ENCODE measurements at places on chromosomes 2 and 18.

- DNase-seq, result no peak
Observed at GRCh38 chr2:101361121-101361520, 26.2 kb downstream of the CREG2 start.

DNA sequence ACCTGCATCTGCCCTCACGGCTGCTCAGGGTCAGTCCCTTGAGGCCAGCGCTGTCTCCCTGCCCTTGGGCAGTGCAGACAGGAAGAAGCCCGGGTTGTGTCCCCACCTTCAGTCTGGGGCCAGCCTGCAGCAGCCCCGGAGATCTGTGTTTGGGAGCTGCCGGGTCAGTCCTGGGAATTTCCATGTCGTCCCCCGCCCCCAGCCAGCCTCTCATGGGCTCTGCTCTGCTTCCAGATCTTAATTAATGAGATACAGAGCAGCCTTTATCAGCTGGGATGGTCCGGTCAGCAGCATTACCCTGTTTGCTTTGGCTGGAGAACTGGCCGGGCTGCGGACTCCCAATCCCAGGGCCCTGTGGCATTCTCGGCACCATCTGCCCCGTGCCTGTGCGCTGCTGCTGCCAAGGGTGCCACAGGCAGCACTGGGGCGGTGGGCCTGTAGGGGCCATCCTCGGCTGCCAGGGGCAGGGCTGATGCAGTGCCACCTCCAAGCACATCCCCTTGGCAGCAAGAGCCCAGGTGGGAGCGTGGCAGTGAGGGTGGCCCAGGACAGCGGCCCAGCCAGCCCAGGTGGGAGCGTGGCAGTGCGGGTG is 2.4 kb downstream of the BOK start:
- DNase-seq, result no peak

GRCh38 chr2:132577686-132578085 is 92.3 kb downstream of the LYPD1 start:
- no peak for DNase-seq

- no peak for DNase-seq
Observed at GRCh38 chr2:38417745-38418689, 40.9 kb upstream of the ATL2 start.

DNA sequence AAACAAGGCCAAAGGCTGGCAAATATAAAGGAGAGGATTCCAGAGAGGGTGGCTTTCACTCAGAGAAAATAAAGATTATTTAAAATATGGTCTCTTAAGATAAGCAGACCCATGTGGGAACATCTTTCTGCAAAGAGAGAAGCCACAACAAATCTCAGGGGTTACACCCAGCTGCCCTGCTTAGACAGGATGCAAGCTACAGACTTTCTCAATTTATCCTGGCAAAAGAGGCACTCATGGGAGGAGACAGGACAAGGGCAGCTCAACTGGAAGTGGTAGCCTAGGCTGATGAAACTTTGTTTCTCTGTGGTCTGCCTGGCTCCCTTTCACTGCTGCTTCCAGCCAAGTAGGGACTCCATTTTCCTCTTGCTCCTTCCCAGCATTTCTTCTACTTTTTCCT is 25.9 kb upstream of the SULT1C4 start:
- DNase-seq, result no peak

DNA sequence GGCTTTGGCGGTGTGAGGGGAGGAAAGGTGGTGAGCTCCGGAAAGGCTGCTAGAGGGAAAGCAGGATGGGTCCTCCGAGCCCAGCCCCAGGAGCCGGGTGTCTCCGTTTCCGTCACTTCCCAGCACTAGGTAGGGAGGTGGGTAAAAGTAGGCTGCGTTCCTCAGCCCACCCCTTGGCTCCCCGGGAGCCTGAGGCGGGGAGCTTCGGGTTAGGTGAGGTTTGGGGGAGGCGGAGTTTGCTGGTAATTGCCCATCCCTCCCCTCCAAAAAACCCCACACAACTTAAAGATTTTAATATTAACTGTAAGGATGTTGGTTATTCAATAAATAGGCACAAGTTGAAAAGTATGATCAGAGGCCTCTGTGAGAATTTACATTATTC is 552 bp upstream of the ATF2 start:
- DNase-seq, result no peak

- no peak for DNase-seq
Observed at GRCh38 chr2:176832086-176832485, 380.5 kb upstream of the HNRNPA3 start.

- DNase-seq, result no peak
Observed at GRCh38 chr2:82198809-82199492, 1894.4 kb upstream of the LRRTM1 start.

DNA sequence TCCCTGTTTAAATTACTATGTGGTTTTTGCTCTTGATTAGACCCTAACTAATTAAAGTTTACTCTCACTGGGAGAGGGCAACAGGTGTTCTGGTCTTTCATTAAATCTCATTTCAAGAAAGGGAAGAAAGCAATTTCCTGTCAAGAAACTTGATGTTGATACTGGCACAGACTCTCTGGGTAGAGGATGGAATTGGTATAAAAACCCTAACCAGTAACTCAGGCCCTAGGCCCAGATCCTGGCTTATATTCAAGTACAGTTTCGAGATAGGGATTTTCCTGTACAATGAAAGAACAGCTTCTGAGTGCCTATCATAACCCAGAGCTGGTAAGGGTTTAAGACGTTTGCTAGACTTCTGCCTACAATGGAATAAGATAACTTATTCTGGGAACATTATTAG is 61.6 kb upstream of the ACYP2 start:
- DNase-seq, result no peak

- DNase-seq, result peak; percentile 24
Observed at GRCh38 chr2:135825550-135826176, 11.3 kb downstream of the LCT start.

- DNase-seq, result no peak
Observed at GRCh38 chr2:176464886-176465564, 195.8 kb downstream of the MTX2 start.

DNA sequence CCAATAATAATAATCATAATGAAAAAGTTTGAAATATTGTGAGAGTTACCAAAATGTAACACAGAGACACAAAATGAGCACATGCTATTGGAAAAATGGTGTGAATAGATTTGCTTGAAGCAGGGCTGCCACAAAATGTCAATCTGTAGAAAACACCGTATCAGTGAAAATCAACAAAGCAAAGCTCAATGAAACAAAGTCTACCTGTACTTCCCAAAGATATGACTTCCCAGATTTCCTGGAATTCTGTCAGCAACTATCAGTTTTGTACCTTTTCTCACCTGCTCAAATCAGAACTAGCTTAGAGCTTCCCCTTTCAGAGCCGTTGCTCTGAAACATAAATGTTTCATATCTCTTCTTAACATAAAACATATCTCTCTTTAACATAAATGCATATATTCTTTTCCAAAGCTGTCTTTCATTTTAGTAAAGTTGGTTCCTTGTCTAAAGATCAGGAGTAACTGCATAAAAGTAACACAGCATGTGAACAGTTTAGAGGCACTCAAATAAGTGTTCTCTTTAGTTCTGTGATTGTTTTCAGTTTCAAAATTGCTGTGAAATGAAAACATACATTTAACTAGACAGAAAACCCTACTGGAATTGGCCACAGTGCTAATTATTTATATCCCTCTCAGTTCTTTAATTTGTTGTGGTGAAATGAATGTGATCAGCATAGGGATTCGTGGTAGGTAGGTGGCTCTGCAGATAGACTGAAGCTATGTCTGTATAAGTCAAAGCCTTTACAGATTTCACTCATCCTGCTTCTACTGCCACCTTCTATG is 262.5 kb downstream of the KCNJ3 start:
- no peak for DNase-seq

DNA sequence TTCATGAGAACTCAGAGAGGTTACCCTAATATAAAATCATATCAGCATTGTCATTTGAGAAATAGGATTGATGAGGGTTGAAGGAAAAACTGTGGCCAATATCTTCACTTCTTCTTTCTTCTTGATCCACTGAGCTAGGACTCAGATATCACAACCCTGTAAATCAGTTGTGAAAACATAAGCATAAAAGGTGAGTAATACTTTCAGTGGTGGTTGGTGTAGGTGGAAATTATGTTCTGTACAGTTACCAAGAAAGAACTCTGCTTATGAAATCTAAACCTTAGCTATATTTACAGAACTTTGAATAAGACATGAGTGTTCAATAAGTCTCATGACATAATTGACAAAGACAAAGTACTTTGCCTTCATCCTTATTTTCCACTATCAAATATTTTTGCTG is 56.3 kb downstream of the PAX3 start:
- DNase-seq, result no peak

DNA sequence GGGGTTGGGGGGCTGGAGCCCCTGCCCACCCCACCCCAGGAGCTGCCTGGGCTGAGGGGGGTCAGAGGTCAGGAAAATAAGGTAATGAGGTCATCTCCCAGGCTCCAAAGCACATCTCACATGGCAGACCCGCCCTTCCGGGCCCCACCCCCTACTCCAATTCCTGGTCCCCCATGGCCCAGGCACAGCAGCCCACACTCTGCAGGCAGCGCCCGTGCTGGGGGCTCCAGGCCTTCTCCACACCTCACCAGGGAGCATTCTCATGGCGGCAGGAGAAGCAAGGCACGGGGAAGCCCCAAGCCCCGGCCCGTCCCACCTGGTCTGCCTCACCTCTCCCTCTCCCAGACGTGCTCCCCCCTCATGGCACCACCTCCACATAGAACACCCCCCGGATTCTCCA is 43.8 kb downstream of the AQP12A start:
- DNase-seq, result no peak

DNA sequence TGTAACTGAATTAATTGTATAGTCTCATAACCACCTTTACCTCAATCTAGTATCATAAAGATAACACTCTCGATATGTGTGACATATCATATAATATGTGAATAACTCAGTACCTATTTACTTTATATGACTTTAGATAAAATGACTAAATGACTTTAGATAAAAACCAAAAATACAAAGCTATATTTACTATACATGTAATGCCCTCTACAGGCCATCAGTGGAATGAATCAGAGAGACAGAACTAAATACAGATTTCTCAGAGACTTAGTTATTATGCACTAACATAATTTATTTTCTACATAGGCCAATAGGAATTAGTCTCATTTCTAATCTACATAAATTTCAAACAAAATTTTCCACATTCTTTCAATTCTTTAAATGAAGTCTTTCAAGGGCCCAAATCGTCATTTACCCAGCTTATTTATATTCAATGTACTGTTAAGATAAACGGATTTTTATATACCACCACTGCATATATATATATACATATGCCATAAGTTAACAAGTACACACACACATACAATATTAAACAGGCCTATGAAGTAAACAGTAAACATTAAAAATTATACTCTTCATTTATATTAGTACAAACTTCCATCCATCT is 219.9 kb downstream of the EXOC6B start:
- no peak for DNase-seq

GRCh38 chr2:105788670-105789290 is 44.1 kb downstream of the NCK2 start:
- no peak for DNase-seq

DNA sequence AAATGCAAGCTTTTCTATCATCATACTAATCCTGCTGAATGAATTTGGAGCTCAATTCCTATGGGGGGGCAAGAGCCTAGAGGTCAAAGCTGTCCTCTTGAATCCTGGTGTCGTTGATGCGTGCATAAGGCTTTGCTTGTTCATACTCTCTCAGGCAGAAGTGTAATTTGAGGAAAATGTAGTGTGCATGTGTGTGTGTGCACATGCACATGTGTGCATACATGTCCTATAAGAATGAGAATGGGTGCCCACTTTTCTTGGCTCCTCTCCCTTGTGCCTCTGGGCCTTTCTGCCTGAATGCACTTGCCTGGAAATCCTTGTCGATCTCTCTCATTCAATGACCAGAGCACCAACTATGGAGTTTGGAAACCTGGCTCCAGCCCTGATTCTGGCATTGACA is 28.5 kb upstream of the C18orf32 start:
- no peak for DNase-seq

DNA sequence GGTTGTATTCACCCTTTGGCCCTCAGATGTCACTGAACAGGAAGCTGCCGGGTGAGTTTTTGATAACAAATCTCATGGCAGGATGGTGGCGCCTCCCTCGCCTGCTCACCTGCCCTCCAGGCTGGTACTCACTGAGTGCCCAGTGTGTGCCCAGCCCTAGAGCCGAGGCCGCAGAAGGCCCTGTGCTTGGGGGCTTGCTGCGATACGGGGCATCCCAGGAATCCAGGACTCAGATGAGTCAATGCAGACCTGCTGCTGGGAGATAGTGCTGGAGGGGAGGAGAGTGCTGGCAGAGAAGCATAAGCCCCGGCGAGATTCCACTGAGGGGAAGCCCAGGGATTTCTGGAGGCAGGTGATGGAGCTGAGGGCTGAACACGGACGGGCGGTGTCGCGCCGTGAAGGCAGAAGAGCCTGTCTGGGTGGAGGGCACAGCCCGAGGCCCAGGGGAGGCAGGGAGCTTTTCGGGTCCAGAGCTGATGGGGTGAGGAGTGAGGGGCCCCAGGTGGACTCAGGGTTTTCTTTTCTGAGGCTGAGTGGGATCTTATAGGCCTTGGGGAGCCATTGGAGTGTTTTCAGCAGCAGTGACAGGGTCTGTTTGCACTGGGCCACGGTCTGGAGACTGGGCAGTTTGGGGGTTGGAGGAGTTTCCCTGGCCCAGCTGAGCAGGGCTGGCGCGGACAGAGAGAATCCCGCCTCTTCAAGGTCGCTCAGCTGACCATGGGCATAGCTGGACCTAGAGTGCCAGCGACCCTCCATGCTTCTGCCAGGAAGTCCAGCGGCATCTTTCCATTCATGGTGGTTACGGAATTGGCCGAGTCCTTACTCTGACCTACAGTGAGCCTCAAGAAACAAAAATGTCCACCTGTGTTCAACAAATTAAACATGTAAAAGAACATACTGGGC is 35.5 kb downstream of the LDLRAD4 start:
- no peak for DNase-seq

DNA sequence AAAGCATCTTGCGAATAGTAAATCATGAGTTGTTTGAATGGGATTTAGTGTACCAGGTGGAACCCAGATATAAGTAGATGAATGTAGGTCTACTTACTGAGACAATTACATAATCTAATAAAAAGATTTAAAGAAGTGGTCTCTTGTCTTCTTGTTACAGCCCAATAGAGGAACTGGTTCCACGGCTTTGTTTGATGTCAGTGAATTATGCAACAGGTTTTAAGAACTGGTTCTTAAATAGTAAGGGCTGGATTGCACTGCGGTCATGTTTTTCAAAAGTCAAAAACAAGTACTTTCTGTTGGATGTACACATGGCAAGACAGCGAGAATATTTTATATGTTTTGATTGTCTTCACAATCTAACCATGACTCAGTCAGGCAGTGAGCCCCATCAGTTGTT is 15.4 kb upstream of the SLC9A2 start:
- DNase-seq, result no peak

DNA sequence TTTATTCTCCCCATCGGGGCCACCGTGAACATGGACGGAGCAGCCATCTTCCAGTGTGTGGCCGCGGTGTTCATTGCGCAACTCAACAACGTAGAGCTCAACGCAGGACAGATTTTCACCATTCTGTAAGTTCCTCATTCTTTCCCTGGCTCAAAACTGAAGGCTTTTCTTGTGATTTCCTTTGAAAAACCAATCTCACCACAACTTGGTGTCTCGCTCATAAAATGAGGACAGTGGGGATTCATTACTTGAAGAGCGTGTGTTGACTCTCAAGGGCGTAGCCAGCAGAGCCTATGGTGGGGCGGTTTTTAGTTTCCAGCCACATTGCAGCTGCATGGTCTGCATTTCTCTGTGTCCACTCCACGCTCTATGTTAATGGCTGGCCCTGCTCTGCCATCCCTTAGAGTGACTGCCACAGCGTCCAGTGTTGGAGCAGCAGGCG is 29.0 kb downstream of the SLC1A4 start:
- DNase-seq, result no peak

- DNase-seq, result no peak
Observed at GRCh38 chr18:72119082-72119481, 425.1 kb downstream of the CBLN2 start.
